Activated CD8-positive, alpha-beta memory T cell treated with anti-CD3 and anti-CD28 coated beads for 4 hours (primary cell): ENCODE measurements at places on chromosomes 4 and X.

DNA sequence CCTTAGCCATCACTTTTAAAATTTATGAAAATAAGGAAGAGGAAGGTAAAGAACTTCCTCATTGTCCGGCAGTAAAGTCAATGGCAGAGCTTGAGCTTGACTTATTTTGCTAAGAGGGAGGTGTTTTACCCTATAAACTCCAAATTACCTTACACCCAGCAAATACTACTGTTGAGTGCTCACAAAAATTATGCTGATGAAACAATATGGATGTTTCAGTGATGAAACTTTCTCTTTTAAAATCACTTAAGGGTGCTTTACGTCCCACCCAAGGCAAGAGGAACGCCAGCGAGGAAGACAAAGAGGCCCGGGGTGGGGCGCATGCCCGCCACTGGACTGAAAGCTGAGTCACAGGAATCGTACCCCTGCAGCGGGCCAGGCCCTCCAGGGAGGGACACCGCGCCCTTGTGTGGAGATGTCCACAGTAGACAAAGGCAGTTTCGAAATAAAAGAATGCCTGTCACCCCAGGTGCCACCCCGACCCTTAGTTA is 560 bp upstream of the TMSB4X start:
- no peak for DNase-seq

DNA sequence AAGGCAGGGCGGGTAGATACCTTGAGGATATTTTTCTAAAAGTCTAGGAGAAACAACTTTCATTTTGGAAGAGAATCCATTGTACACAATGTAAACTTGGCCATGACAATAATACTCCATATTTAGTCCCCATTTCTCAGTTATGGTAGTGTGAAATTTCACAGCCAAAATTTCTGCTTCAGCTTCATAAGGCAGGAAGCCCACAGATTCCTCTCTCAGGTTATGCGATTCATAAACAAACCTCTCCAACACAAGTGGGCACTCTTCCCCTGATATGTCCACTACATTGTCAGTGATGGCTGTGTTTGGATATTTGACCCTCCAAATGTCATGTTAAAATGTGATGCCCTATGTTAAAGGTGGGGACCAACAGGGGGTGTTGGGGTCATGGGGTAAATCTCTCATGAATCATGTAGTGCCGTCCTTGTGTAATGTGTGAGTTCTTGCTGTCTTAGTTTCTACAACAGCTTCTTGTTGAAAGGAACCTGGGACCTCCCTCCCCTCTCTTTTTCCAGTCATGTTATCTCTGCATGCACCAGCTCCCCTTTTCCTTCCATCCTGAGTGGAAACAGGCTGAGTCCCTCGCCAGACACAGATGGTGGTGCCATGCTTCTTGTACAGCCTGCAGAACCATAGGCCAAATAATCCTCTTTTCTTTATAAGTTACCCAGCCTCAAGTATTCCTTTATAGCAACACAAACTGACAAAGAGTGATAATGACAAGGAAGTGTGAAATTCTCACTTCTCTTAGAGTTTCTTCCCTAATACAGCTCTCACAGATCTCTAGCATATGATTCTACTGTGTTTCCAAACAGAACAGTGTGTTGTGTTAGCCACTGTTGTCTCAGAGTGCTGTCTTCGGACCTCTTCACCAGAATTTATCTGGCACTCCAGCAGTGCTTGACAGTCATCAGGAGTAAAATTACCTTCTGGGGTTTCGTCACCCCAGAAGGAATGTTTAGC is 598.4 kb upstream of the GNPDA2 start:
- no peak for DNase-seq

DNA sequence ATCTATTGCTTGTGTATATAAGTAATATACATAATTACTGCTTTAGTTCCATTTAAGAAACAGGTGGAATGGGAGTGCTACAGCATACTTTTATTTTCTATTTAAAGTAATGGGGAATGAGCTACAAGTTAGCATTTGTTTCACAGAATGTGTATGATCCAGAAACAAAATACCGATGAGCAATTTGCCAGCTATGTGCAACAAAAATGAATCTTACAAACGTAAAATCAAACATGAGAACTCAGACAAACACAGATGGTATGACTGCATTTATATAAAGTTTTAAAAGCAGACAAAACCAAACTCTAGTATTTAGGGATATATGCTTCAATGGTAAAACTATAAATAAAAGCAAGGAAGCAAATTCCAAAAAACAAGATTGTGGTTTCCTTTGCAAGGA is 141.7 kb downstream of the PAPSS1 start:
- no peak for DNase-seq

DNA sequence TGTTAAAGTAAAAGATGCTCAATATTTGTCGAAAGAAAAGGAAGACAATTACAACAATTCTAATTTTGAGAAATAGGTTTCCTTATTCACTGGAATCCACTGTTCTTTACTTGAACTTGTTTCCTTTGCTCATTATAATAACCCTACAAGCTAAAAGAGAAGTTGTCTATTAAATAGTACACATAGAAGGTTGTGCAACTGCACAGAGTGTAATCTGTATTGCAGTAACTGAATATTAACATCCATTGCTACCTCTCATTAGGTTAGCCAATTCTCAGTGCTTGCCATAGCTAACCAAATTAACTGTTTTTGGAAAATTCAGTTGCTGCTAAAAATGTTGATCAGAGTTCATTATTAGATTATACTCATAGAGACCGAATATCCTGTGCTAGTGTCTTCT is 120.0 kb downstream of the PDLIM5 start:
- no peak for DNase-seq
